CD4-positive, alpha-beta T cell treated with Interleukin-1 beta for 1 hour (primary cell): ENCODE measurements at places on chromosomes 5 and 9.

GRCh38 chr9:134554373-134555093, 87.1 kb upstream of the COL5A1 start:
- no peak for DNase-seq

DNA sequence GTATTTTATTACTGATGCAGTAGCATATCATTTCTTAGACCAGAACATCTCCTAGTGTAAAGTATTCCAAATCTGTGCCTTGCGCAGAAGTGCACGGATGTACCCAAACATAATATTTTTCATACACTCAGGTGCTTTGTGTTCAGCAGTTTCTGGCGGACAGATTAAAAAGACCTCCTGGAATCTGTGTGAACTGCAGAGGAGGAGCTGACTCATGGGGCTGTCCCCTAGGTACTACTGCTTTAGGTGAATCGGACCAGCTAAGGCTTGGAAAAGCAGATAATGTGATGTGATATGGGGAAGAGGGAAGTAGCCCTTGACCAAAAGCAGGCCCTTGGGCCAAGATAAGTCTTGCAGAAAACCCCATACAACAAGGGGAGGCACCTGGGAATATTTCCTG, 310.1 kb downstream of the PLK2 start:
- no peak for DNase-seq

DNA sequence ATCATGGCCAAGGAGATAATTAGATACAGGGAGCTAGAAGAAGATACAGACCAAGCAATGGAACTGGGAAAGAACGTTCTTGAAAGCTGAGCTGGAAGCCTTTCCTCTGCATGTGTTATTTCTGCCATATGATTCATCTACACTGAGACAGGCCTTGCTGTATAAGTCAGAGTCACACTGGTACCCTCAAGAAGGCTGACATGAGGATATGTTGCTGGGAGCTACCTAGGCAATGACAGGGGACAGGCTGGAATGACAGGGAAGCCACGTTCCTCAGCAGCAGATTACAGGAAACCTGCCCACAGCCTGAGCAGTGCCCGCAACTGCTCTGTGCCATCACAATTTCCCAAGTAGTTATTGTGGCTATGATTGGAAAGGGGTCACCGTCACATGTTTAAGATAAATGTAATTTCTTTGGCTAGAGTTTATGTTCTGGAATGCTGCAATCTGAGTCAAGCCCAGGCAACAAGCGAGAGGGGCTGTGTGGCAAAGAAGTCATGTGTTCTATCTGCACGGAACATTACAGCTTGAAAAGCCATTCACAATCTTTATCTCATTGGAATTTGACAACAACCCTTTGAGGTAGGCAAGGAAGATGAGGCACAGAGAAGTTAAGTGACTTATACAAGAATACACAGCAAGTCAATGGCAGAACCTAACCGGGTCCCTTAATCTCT, 108.2 kb downstream of the TTLL11 start:
- DNase-seq: no peak

DNA sequence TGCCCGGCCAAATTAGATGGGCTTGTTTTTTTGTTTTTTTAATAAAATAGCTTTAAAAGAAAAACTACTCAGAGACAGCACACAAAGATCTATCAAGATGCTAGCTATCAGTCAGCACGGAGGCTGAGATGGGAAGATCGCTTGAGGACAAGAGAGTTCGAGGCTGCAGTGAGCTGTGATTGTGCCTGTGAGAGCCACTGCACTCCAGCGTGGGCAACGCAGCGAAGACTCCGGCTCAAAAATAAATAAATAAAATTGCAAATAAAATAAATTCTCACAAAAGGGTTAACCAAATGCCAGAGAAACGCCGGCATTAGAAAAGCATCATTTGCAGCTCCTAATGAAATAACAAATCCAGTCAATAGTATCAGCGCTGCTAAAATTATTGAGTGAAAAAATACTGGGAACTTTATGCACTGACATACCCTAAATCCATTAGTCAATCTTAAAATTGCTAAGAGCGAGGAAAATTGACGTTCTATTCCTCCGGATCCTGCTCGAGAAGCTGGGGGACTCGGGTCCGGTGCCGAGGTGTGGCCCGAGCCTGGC, 681 bp downstream of the CPLANE1 start:
- DNase-seq: no peak

DNA sequence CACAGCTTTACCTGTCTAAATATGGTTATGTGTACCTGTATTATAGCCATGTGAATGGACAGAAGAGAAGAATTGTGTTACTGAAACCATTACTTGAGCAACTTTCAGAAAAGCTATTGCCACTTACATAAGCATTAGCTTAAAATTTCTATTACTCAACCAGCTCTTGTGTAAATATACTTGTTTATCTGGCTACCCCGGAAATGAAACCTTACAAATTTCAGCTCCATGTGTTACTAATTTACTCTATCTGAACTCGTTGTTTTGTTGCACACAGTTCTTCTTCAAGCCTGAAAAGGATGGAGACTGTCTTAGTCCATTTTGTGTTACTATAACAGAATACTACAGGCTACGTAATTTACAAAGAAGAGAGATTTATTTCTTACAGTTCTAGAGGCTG, 22.5 kb upstream of the ADAMTSL1 start:
- DNase-seq: no peak

DNA sequence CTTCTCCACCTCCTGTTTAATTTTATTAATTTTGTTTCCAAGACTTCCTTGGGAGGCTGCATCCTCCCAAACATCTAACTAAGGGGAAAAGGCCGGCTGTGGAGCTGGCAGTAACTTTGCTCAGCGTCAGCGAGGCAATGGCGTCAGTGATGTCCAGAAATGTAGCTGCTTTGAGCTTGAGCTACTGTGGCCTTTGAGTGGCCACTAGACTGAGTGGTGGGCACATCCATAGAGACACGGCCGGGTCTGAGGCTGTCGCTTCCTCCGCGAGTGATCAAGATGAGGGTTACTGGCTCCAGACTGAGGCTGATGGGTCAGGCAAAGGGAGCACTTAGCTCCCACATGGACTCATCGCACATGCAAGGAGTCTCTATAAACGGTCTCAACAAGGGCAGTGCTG, 277.0 kb downstream of the HSPA4 start:
- no peak for DNase-seq

DNA sequence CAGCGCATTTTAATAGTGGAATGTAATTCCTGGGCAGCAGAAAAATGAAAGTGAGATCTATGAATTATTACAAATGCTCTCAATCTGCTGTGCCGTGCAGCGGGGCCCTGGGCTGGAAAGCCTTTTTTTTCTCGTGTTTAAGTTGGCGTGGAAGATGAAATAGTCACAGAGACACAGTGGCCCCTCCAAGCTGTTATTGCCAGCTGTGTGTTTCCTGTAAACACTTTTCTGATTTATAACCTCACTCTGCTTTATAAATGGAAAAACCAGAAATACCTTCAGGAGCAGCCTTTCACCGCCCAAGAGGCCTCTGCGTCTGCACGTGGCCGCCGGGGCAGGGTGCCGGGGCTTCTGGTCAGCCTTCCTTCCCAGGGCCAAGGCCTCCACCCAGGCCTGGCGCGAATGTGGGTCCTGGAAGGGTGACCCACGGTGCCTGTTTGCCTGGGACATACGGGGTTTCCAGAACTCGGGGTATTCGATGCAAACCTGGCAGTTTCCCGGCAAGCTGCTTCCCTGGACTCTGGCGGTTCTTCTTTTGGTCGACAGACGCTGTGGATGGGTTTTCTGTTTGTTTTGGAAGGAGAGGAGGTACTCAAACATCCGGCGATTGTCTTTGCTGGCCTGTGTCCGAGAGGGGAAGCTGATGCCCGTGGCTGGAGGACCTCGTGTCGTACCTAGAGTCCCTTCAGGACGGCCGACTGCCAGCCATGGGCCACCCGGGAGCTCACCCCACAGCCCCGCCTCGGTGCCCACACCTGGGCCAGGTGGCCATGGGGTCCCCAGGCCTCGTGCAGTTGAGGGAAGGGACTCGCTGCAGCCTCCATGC, 256.7 kb downstream of the PARP8 start:
- no peak for DNase-seq

DNA sequence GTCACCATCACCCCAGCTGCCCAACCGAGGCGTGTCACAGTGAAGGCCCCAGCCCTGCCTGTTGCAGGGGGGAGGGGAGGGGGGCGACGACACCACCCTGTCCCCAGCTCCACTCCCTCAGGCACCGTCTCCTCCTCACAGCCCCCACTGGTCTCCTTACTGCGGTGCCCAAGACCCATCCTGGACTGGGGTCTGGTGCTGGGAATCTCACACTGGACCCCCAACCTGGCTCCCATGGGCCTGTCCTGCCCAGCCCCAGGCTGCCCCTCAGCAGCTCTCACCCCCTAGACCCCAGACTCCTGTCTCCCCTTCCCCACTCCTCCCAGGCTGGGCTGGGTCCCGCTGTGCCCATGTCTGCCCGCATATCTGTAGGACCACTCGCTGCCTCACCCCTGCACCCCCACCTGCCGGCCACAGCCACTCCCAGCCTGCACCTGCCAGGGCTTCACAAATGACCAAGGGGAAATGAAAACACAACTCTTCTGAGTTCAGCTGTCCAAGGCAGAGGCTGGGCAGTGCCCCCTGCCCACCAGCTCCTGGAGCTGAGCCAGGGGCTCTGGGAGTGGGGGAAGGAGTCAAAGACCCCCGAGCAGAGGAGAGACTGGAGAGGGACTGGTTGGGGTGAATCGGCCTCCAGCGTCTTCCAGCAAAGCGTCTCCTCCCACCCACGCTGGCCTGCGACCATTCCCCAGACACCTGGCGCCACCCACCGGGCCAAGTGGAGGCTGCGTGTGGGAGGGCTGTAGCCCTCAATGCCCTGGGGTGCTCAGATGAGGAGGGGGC, 32.6 kb upstream of the EGFL7 start:
- DNase-seq: peak; percentile 72

DNA sequence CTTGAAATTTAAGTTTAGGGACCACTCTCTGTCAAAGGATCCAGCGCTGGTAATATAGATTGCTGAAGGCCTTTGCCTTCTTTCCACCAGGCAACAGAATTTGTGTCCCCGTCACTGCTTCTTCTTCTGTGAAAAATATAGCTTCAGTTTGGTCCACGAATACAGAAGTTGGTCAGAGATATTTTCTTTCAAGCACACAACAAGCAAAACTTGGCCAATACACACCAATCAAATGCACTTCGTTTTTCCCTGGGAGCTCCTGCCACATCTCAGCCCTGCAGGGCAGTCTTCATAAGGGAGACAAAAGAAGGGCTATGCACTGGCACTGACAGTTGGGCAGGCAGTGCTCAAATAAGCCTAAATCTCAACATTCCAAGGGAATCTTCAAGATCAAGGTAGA, 22.9 kb downstream of the HAVCR2 start:
- DNase-seq: no peak

GRCh38 chr9:109249615-109250014, 71.2 kb downstream of the EPB41L4B start:
- DNase-seq: no peak

GRCh38 chr5:146440870-146441495, 6.2 kb upstream of the TCERG1 start:
- DNase-seq: no peak

GRCh38 chr9:121359351-121360294, 10.4 kb downstream of the STOM start:
- DNase-seq: no peak

GRCh38 chr5:31720004-31720403, 81.1 kb downstream of the PDZD2 start:
- DNase-seq: no peak

- DNase-seq: no peak
These were observed 469.9 kb downstream of the PRR16 start for GRCh38 chr5:120934031-120934430.

GRCh38 chr9:89470224-89470839, 27.6 kb downstream of the SEMA4D start:
- no peak for DNase-seq

DNA sequence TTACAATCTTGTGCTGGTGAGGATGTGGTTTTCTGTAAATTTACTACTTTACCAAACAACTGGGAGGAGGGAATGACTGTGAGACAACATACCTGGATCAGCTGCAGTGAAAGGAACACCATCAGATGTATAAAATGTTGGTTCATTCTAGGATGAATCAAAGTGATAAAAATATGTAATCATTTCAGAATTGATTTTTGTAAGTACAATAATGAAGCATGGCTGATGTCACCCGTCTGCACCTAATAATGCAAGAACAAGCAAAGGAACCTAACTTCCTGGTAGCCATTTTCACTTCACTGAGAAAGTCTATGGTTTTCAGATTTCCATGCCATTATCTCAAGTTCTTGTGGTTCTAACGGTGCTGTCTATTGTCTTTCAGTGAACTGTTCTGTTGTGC, 18.7 kb upstream of the C5orf34 start:
- DNase-seq: no peak

GRCh38 chr5:110335361-110336066, 391.0 kb downstream of the TMEM232 start:
- no peak for DNase-seq

GRCh38 chr9:105065098-105066088, 137.4 kb upstream of the ABCA1 start:
- no peak for DNase-seq

GRCh38 chr9:85020791-85021190, 351.3 kb downstream of the NTRK2 start:
- DNase-seq: no peak

DNA sequence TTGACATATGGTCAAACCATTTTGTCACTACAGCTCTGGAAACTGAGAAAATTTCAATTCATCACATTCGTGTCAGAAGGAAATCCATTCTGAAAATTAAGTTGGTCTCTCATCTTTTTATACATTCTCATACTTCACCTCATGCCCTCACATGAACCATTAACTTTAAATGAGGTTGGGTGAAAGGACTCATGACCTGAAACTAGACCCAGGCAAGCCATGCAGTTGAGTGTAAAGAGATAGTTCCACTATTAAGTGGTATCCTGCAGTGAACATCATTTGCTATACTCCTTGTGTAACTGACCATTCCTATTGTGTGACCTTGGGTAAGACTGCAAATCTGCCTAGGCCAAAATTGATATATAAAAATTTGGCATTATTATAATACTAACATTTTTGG, 299.6 kb upstream of the GRIN3A start:
- DNase-seq: no peak

DNA sequence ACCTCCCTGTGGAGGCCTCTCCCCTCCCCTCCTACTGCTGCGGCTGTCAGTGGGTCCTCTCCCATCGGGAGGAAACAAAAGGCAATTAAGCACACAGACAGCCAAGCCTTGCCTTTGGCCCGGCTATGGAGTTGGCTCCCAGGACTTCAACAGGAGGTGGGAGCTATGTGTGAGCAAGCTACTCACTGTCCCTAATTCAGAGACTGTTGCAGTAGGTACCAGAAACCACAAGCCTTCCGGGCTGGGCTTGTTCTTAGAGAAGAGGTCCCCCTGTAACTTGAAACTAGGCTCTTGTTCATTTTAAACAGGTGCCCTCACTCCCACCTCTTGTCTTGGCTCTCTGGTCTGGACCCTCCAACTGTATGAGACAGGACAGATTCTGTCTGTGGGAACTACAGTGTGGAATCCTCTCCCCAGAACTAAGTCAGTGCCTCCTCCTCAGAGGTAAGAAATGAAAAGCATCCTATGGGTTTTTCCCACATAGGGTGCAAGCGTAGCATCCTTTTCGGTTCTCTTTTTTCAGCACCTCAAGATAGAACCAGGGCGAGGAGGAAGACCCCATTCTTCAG, 561.1 kb downstream of the EBF1 start:
- no peak for DNase-seq
